Karpas-422 (cell line): ENCODE measurements at places on chromosomes 7 and 10. TPM values are rescaled to one million over a fixed set of nuclear protein-coding genes. Genes with fewer than 3 reads are reported as not detected.

The PRKCQ gene
- not detected in 2 replicates for total RNA-seq

The COMTD1 gene
- 14.4 and 75.0 TPM in 2 replicates for total RNA-seq

The TRIM50 gene
- total RNA-seq, result not detected in 2 replicates

The MUC12 gene
- not detected in 2 replicates for total RNA-seq

The STEAP1B gene
- not detected in 2 replicates for total RNA-seq

- no peak for DNase-seq
Measured at GRCh38 chr10:117948493-117948892, 98.2 kb downstream of the RAB11FIP2 start.

GRCh38 chr10:59595593-59595992, 114.1 kb downstream of the SLC16A9 start:
- no peak for DNase-seq

- DNase-seq, result no peak
Measured at GRCh38 chr10:126006906-126007305, 110.5 kb downstream of the FANK1 start.

DNA sequence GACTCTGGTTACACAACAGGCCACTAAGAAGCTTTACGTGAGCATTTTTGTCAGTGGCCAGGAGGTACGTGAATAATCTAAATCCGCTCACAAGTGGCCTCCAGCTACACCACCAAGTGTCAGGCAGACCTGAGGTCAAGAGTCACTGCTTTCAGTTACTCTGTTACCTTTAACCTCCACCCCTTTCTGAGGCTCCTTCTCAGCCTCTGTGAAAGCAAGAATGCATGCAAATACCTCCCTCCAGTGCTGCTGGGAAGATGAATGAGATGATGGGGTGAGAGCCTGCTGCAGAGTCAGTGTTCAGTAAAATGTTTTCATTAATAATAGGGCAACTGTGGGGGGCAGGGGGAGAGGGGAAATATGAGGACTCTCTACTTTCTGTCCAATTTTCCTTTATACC, 11.2 kb downstream of the DDC start:
- no peak for DNase-seq

GRCh38 chr10:36209480-36209879, 567.4 kb upstream of the FZD8 start:
- DNase-seq, result no peak

DNA sequence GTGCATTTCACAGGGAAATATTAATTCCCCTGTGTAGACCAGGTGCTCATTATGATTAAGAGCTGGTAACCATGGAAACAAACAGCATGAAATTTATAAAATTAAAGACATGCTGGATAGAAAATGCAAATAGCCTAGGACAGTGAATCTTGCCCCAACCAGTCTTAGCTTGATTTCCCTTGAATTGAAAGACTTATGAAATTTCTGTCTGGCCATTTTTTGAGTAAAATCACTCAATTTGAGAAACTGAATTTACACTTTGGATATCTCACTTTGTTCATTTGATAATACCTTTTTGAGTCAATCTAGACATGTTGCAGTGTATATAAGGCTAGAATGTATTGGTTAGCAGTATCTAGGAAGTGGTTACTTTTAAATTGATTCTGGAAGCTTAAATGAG, 4.4 kb upstream of the SMIM30 start:
- DNase-seq, result peak; percentile 91
